ENCODE measurements at places on chromosomes 13 and 19. TPM values are rescaled to one million over a fixed set of nuclear protein-coding genes. Genes with fewer than 3 reads are reported as not detected.
A peak's percentile ranks its signal among the peaks of the same experiment; 100 is the strongest.

ALOX5AP gene
- not detected for total RNA-seq

CEACAM5 gene
- total RNA-seq: 0.46 TPM

DNA sequence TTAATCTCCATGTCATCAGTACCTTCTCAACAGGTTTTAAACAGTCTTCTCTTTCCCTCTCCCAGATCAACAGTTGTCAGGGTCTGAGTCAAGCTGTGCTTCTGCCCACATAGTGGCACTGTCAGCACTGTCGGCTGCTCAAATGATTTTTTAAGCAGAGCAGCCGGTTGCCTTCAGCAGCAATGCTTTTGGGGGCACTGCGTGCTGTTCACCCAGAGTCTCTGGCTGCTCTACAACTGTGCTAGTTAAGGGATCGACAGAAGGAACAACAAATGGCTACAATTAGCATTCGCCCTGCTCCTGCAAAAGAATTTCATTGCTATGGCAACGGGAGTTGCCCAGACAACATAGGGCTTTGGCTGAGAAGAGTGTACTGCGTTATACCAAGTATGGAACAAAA lies 412.9 kb downstream of the DIAPH3 start:
- no peaks in the 10 kb centered on the region for H3K36me3 ChIP-seq
- DNase-seq: peak; percentile 49
- peak overlapping the region; percentile 45 for H3K4me3 ChIP-seq
- H3K4me1 ChIP-seq: peaks cover 24% of the 10 kb centered on the region

GRCh38 chr13:48985756-48986155 lies 10.0 kb downstream of the FNDC3A start:
- H3K27me3 ChIP-seq: no peaks in the 10 kb centered on the region
- no peak overlapping the region for H3K4me3 ChIP-seq
- DNase-seq: no peak
- no peak overlapping the region for H3K27ac ChIP-seq
- peaks cover 15% of the 10 kb centered on the region for H3K36me3 ChIP-seq
